Mammary epithelial cell (primary cell): ENCODE measurements at places on chromosomes 4 and X.

DNA sequence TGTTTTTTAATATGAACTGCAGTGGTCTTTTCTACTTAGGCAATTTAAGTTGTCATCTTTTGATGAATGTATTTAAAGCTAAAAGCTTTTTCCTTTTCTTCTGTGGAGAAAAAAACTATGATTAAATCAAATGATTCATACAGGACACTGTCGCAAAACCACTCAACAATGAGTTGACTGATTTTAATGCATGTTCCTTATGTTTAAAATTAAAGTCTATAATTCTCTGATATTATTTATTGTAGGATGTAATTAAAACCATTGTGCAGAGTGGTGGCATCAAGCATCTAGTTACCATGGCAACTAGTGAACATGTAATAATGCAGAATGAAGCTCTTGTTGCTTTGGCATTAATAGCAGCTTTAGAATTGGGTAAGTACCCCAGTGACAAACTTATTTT, 172.5 kb downstream of the RAP1GDS1 start:
- DNase-seq = no peak

GRCh38 chrX:17737710-17737985, 355 bp downstream of the SCML1 start:
- no peak for DNase-seq

DNA sequence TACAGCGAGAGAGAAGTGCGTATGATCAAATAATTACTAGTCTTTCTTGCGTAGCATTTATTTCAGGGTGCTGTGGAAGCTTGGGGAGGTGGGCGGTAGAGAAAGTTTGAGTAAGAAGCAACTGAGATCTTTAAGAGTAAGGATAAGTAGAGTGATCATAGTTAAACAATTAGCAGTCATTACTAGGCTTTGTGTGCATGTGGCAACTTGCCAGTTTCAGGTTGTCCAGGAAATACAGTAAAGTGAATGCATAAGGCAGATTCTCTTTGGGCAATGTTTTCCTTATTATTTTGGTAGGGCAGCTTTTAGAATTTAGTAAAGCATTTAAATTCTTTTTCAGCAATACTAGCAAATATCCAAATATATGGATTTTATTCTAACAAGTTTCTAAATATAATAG, 57.0 kb downstream of the HPGDS start:
- DNase-seq = no peak

- DNase-seq = no peak
These were observed 232.9 kb downstream of the ARAP2 start for GRCh38 chr4:36011381-36011780.

GRCh38 chr4:42361456-42361855, 35.8 kb upstream of the SHISA3 start:
- DNase-seq = no peak

- DNase-seq = peak; percentile 81
These were observed 152.1 kb downstream of the PALLD start for GRCh38 chr4:168648929-168649328.

DNA sequence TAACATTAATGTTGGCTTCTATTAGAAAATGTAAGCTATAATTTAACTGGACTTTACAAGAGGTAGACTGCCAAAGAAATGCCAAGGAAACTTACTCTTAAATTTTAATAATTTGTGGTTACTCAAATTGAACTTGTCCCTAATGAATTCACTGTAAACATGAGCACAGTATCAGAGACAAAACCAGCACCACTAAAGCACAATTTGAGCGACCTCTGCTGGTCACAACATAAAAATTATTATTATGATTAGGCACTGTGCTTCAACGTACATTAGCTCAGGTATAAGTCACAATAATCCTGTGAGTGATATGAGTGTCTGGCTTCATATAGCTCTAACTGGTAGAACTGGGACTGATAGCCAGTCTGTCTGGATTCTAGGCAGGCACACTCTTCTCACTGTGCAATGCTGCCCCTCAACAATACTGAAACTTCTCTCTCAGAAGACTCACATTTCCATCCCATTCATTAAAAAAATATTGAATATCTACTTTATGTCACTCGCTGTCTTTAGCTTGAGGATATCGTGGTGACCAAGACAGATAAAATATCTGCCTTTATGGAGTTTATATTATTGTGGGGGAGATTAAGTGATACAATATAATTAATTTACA, 8.0 kb downstream of the NUDT6 start:
- DNase-seq = peak; percentile 39
